ENCODE measurements at places on chromosomes 5 and 9. TPM values are rescaled to one million over a fixed set of nuclear protein-coding genes. Genes with fewer than 3 reads are reported as not detected.
A peak's percentile ranks its signal among the peaks of the same experiment; 100 is the strongest.

TMED7 gene
- 101 TPM for total RNA-seq

PDGFRB gene
- 0.32 TPM for total RNA-seq

GALNT12 gene
- total RNA-seq = 34.7 TPM

PLPP7 gene
- 1.1 TPM for total RNA-seq

NEUROG1 gene
- total RNA-seq = not detected

NKD2 gene
- total RNA-seq = 1.9 TPM

DMRT2 gene
- total RNA-seq = 4.0 TPM

TAF1L gene
- not detected for total RNA-seq

ANKRD31 gene
- 0.69 TPM for total RNA-seq

PLAC8L1 gene
- total RNA-seq = not detected

SCGB3A1 gene
- not detected for total RNA-seq

CDX1 gene
- total RNA-seq = not detected

DNA sequence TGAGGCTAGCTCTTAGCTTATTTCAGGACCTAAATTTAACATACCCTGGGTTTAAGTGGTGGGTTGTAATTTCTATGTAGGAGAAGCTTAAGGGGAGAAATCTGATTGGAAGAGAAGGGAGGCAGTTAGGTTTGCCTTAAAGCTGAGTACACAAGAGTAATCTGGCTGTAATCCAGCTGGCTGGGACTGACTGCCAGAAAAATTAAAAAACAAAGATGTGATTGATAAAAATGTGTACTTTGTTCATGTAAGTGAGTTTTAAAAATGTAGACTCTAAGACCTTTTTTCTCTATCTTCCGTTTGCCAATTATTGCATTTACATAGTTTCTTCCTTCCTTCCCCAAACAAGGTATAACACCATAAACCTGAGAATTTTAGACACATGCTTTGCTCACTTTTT, 17.5 kb upstream of the MSMP start:
- peak; percentile 27 for DNase-seq

GRCh38 chr5:89064736-89065135, 181.8 kb upstream of the MEF2C start:
- no peak for DNase-seq

- DNase-seq = no peak
Observed at GRCh38 chr9:94010980-94011533, 55.9 kb upstream of the BARX1 start.

GRCh38 chr5:100900796-100901781, 2.0 kb downstream of the ST8SIA4 start:
- peak; percentile 6 for DNase-seq

DNA sequence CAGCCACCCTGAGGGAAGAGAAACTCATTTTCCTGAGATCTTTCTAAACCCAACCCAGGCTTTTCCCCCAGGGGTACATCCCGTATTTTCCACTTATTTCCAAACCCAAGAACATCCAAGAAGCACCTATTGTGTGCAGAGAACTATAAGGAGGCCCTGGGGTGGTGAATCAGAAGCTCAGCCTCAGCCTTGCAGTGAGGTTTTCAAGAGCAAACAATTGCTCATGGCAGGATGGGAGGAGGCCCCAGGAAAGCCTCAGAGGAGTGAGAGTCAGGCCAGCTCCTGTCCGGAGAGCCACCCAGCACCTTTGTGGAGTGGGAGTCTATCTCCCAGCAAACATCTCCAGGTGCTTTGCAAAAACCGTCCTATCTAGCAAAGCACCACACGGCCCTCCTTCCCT, 19.2 kb downstream of the NIPAL4 start:
- DNase-seq = no peak

DNA sequence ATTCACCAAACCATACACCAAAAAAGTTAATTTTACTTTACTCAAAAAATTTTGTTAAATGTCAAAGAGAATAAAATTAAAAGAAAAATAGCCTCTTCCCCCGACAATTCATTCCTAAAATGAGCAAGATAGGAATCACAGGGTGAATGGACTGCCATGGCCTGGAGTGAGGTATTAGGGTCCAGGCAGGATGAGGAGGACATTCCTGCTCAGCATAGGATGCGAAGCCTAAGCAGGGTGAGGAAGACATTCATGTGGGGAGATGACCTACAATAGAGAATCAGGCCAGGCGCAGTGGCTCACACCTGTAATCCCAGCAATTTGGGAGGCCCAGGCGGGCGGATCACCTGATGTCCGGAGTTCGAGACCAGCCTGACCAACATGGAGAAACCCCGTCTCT, 8.4 kb downstream of the NUDCD2 start:
- no peak for DNase-seq

- DNase-seq = no peak
Observed at GRCh38 chr5:11468334-11469039, 435.8 kb downstream of the CTNND2 start.

- DNase-seq = no peak
Observed at GRCh38 chr9:118954857-118955256, 414.4 kb downstream of the BRINP1 start.

GRCh38 chr5:116130471-116130870, 45.6 kb downstream of the COMMD10 start:
- DNase-seq = no peak

- peak; percentile 49 for DNase-seq
Observed at GRCh38 chr5:44885903-44886302, 77.2 kb downstream of the MRPS30 start.

DNA sequence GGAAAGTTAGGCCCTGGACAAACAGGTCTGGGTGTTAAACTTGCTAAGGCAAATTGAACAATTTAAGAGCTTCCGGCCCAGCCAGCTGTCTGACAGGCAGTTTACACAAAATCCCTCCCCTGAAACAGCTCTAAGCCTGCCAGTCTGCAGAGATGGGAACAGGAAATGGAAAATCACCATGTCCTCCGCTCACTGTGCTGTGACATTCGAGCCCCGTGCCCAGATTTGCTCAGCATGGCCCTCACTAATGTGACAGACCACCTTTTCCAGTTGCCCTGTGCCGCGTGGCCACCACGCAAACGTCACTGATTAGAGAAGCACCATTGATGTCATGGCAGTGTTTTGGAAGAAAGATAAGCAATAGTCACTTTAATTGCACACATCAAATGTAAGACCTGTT, 41.0 kb downstream of the CCNJL start:
- no peak for DNase-seq

- no peak for DNase-seq
Observed at GRCh38 chr5:68459093-68459809, 243.7 kb downstream of the PIK3R1 start.

DNA sequence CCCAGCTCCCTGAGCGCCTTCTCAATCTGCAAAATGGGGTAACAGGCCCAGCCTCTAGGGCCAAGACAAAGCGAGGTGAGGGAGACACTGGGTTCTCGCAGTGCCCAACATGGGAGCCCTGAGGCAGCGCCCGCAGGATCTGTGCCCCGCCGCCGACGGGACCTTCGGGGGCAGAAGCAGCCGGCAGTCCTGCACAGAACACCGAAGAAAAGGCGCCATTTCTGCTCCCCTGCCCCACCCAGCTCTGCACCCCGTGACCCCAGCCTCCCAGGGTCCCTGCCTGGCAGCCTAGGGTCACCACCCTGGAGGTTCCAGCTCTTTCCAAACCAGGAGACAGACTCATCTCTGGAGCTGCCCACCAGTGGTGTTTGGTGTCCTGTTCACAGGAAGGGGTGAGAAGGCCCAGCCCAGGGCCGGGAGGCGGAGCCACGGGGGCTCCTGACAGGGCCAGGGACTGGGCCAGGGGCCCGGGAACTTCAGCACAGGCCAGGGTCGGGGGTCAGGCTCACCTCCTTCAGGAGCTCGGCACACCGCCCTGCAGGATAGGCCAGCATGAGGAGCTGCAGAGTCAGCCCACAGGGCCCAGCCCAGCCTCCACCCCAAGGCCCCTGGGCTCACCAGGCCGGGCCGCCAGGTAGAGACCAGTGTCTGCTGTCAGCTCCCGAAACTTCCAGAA, 3.3 kb downstream of the LCN8 start:
- DNase-seq = no peak

- DNase-seq = no peak
Observed at GRCh38 chr5:63293317-63293716, 668.9 kb downstream of the HTR1A start.

GRCh38 chr5:163809473-163809872, 304.1 kb downstream of the MAT2B start:
- DNase-seq = no peak

DNA sequence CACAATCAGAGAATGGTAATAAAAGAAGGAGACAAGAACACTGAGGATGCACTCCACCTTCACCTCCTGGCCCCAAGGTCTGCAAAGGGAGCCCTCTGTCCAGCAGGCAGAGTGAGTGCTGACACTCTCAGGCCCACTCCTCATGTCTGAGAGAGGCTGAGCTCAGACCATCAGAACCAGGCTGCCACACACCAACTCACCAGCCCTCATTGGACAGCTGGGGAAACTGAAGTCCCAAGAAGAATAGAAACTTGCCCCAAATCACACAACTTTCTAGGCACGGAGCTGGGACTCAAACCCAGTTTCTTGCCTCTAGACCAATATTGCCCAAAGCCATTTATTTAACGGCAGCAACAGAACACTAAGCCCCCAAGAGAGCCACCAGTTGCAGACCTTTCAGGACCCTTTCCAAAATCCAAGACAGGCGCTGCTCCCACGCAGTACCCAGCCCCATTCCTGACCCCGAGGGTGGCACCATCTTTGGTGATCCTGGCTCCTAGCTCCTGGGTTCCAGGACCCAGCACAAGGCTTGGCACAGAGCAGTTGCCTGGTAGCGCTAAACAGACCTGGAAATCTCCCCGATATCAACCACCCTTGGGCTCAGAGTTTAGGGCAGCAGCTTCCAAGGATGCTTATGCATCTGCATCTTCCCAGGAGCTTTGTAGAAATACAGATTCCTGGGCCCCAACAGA, 192.4 kb downstream of the GABBR2 start:
- DNase-seq = no peak

GRCh38 chr5:180105827-180106312, 34.3 kb upstream of the RNF130 start:
- no peak for DNase-seq

DNA sequence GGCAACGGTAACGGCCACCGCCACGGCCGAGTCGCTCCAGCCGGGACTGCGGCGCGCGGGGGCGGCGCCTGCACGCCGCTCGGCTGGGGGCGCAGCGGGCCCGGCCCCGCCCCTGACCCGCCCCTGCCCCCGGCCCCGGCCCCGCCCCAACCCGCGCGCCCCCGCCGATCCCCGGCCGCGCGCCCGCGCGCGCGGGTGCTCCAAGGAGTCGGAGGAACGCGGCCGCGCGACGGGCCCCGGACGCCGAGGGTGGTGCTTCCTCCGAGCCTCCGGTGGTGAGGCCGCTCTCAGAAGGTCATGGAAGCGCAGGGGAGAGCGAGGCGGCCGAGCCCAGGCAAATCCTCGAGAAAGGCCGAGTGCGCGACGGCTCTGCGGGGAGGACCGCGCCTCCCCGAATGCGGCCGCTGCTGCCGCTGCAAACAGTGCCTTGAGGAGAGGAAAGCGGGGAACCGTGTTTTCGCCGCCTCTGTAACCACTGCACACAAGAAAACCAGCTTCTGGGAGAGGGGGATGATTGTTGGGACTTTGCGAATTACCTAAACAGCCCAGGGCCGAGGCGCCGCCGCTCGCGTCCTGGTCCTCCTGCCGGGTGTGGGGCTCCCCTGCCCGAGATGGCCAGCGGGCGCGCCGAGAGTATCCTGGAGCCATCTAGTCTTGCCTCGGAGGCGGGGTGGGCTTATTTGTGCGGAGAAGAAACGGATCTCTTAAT, at the start of gene LIFR:
Gene LIFR, minus strand, starts transcription at position 48 of the 709 bp plus-strand sequence. CDS start 25,999 bp downstream, outside the sequence.
- DNase-seq = peak; percentile 89

DNA sequence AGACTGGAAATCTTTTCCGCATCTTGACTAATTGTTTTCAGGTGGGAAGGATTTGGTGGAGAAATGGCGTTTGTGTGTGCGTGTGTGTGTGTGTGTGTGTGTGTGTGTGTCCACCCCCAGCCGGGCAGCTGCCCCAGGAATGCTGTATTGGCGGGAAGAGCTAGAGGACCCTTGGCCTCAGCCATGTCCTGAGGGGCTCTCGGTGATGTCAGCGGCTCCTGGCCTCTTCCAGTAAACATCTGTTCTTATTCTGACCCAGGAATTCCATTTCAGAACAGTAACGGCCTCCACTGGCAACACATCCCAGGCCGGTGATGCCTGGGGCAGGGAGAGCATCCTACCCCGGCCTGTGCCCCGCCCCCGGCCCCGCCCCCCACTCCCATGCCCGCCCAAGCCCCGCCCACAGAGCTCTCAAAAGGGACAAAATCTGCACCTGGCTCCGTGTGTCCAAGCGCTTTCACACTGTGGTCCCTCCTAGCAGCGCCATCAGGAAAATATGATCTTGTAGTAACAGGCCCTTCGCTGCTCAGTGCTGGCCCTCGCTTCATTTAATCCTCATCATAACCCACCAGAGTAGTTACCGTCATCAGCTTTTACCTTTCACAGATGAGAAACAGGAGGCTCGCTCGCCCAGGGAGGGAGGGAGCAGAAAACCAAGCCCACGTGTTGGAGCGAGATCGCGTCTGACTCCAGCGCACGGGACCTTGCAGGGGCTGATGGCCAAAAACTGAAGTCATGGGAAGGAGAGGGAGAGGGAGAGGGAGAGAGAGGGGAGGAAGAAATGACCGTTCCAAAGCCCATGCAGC, 18.9 kb downstream of the ADAMTS2 start:
- DNase-seq = no peak

DNA sequence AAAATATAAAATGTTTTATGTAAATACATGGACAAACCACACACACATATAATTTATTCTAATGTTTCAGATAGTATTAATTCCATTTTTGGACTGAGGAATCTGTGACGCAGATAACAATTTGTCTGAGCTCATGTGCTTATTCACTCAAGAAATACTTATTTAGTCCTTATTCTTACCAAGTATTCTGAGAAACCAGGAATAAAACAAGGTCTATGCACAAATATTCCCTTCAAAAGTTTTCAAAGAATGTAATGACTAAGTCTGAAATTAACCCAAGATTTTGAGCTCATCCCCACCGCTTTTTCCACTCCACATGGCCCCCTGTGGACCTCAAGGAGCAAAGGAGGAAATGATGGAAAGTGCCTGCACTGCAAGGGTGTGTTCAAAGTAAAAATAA, 1022.3 kb downstream of the EFNA5 start:
- DNase-seq = no peak

GRCh38 chr5:142320430-142320738, 4.4 kb downstream of the SPRY4 start:
- DNase-seq = no peak

GRCh38 chr9:89576404-89576839, 28.4 kb upstream of the GADD45G start:
- peak; percentile 47 for DNase-seq

DNA sequence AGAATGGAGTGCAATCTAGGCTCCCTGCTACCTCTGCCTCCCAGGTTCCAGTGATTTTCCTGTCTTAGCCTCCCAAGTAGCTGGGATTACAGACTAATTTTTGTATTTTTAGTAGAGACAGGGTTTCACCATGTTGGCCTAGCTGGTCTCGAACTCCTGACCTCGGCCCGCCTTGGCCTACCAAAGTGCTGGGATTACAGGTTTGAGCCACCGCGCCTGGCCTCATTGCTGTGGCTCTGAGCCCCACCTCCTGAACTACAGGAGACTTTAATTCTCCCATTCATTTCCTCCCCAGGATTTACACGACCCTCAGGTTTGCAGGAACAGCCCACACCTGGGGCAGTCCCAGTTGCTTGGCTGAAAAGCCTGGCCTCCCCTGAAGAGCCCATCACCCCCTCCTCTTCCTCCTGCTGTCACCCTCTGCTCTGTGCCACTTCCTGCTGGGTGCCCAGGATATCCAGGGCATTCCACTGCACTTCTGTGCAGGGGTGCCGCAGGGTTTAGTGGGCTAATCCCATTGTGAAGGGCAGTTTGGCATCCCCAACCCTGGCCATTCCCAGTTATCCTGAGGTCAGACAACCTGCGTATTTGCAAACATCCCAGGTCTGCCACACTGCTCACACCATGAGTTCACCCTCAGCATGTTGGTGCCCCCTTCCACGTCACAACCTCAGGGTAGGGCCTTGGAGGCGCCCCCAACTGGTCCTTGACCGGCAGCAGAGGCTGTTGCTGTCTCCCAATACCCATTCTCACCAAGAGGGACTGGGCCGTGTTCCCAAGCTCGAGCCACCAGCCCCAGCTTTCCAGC, 265.0 kb upstream of the IRX4 start:
- no peak for DNase-seq
